NT2/D1 (cell line): ENCODE measurements at places on chromosomes 7 and 10.

DNA sequence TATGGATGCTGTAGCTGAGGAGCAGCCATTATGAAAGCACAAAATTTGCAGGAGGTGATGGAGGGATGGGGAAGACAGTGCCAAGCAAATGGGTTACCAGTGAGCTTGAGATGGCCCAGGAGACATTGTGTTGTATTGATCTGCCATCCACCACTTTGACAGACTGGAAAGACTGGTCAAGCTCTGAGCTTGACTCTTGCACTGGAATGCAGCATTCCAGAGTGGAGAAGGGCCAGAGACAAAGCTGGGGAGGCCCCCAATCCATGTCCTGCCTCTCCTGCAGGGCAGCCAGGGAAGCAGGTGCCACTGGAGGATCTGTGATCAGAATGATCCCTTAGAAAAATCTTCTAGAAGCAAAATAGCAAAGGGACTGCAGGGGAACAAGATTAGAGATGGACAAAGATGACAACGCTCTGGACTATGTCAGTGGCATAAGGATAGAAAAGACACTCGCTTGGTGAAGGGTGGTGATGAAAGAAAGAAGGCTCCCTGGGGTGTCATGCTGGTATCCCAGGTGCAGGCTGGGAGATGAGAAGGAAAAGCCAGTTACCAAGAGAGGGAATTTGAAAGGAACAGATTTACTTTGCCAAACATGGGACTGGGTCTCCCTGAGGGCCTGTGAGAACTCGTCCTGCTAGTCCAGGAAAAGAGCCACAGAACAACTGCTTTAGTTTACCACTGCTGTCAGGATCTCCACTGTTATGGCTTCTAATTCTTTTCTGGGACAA lies 5.0 kb downstream of the GSDME start:
- no peak for DNase-seq

DNA sequence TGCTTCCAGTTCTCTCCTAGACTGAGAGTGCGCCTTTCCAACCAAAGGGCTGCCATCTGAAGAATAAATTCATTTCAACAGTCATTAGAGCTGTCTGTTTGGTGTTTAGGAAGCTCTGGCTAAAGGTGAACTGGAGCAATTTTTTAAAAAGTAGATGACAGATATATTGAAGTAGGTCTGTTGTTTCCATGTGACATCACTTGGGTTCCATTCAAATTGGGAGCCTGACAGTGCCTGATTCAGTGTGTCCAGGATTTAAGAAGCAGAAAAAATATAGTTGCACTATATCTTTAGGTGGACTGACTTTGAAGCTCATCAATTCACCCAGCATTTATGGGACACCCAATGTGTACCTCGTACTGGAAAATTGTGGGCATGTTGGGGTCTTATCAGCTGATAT lies 367.7 kb downstream of the BBS9 start:
- no peak for DNase-seq

- no peak for DNase-seq
Measured at GRCh38 chr7:30936650-30937245, 25.1 kb downstream of the AQP1 start.

- DNase-seq: no peak
Measured at GRCh38 chr10:7968510-7969112, 85.9 kb upstream of the GATA3 start.

GRCh38 chr7:148204639-148205304 lies 385.8 kb upstream of the C7orf33 start:
- no peak for DNase-seq

- no peak for DNase-seq
Measured at GRCh38 chr7:158407581-158408317, 179.9 kb downstream of the PTPRN2 start.
